Ecto neural progenitor cell (in vitro differentiated cells): ENCODE measurements at places on chromosomes 7 and 10.

DNA sequence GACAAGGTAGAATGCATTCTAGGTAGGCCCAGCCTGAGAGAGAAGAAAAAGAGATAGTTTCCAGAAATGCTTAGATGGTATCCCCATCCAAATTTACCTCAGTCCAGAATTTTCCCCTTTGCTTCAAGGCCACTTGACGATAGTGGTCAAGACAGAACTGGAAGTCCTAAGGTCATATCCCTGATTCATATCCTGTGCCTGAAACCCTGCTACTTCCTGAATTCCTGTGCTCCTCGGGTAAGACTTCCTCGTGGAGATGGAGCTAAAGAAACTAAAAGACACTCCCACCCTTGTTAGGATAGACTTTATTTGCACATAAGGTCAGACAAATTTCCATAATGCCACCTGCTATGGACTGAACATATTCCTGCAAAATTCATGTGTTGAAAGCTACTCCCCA, 175.9 kb downstream of the EVX1 start:
- no peak for DNase-seq

DNA sequence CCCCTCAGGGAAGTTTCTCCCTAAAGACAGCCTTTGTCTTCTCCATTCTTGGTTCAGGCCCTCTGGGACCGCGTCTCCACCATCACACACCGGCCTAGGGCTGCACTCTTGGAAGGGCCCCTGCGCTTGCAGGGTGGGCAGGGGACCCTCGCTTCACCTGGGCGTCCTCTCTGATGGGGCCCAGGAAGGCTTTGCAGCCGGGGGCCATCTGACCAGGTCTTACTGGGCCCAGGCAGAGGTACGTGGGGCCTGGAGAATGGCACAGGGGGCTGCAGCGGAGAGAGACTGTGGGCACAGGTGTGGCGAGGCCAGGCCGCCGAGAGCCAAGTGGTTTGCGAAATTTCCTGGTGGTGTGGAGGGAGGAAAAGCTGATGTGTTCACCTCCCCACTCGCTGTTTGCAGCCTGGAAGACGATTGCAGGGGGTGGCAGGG, 44.4 kb downstream of the ALOX5 start:
- DNase-seq: no peak

- no peak for DNase-seq
Measured at GRCh38 chr7:149297034-149297755, 35.2 kb downstream of the ZNF783 start.

- DNase-seq: no peak
Measured at GRCh38 chr7:77980087-77980713, 181.6 kb downstream of the PHTF2 start.

- DNase-seq: no peak
Measured at GRCh38 chr7:71480791-71481190, 348.8 kb downstream of the GALNT17 start.

DNA sequence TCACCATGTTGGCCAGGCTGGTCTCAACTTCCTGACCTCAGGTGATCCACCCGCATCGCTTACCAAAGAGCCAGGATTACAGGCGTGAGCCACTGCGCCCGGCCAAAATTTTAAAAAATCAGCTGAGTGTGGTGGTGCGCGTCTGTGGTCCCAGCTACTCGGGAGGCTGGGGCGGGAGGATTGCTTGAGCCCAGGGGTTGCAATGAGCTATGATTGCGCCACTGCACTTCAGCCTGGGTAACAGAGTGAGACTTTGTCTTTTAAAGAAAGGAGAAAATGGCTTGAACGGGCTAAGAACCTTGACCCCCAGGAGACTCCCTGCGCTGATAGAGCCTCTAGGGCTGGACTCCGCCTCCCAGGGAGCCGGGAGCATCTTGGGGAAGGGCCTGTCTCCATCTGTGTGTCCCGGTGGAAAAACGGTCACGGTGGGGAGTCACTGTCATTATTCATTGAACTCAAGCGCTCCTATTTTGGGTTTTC, 760 bp upstream of the KCTD7 start:
- DNase-seq: no peak

- DNase-seq: no peak
Measured at GRCh38 chr10:115026746-115027140, 66.4 kb upstream of the ATRNL1 start.

DNA sequence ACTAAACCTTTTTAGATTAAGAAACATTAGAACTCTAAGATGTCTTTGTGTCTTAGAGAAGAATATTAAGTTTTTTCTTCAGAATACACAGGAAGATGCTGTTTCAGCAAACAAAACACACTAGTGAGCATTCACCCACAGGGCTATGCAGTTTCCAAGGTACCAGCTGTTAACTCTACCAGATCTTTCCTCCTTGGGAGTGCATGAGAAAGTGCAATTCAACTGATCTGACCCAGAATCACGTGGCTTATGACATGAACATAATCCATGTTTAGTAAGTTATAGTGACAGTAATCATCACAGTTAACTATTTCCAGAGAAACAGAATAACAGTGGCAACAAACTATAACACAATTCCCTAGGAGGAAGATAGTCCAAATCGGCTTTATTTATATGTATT, 270.7 kb downstream of the CACNA2D1 start:
- DNase-seq: no peak

DNA sequence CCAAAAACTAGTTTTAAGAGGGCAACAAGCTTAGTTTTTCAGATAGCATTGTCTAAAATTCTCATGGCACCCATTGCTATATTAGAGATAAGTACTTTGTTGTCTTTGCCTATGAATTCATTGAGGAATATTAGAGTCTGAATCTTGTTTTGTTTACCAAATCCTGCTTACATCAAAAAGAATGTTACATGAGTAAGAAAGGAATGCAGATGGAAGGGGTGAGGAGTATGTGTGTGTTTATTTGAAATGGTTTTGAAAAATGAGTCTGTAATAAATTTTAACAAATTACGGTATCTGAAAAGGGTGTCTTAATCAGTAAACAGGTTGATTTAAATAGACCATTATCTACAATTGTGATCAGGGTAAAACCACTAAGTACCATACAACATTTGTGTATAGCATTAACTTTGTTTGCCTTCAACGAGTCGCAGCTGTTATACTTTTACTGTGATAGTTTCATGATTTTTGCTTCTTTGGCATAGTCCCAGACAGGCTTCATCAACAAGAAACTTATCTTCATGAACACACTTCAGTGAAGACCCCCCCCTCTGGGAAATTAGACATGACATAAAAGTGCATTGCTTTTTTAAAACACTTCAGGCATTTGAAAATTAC, 1183.9 kb upstream of the C7orf33 start:
- no peak for DNase-seq

DNA sequence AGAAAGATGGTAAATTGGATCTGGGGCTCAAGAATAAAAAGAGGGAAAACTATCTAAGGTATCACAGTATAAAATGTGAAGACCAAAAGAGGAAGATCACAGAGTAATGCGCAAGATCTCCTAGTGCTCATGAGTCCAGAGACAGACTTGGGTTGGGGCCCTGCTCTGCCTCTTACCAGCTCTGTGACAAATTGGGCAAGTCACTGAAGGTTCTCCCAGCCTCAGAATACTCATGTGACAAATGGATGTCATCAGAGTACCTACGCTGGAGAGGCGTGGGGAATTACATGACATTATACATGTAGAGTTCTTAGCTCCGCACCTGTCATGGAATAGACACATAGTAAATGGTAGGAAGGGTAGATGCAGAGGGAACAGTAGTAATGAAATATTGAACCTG, 124.4 kb downstream of the DOCK4 start:
- no peak for DNase-seq

GRCh38 chr7:18655506-18655905, 160.0 kb downstream of the HDAC9 start:
- DNase-seq: no peak
